ENCODE measurements at places on chromosomes 16 and 17.

GRCh38 chr16:20001856-20002707 is 71.6 kb downstream of the GPR139 start:
- no peak for DNase-seq

DNA sequence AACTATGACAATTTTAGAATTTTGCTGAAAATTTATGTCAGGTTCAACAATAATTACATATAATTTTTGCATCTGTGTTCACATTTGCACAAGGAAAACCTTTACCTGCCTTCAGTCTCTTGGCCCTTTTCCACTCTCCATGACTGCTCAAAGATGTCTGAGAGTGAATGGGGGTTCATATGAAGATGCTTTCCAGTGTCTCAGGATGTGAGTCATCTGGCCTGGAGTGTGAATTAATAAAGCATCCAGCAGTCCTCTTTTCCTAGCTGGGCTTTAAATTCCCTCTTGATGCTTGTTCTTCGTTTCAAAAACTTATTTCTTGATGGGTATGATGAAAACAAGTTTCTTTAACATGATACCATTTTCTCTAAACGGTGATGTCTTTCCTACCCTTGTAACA is 99.9 kb downstream of the CDK5R1 start:
- no peak for DNase-seq

- DNase-seq = no peak
These were observed 98.3 kb downstream of the CHD9 start for GRCh38 chr16:53153130-53153529.

- DNase-seq = no peak
These were observed 26.3 kb downstream of the MPG start for GRCh38 chr16:104355-104754.

DNA sequence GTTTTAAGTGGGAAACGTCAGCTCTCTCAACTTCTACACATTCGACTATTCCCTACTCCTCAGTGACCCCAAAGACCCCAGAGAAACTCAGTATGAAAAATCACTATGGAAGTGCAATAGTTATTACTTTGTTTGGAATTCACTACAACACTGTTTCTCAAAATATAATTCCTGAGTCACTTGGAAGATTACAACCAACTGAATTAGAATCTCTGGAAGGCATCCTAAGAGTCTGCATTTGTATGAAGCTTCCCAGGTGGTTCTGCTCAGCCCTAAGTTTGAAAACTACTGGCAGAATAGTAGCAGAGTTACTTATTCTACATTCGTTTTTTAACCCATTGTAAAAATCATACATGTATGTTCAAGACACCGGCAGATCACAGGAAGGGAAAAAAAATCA is 525.6 kb downstream of the MAF start:
- no peak for DNase-seq

- DNase-seq = no peak
These were observed 116.2 kb upstream of the SDK2 start for GRCh38 chr17:73760439-73760758.

- DNase-seq = no peak
These were observed 190.2 kb upstream of the GSE1 start for GRCh38 chr16:85422632-85423550.

DNA sequence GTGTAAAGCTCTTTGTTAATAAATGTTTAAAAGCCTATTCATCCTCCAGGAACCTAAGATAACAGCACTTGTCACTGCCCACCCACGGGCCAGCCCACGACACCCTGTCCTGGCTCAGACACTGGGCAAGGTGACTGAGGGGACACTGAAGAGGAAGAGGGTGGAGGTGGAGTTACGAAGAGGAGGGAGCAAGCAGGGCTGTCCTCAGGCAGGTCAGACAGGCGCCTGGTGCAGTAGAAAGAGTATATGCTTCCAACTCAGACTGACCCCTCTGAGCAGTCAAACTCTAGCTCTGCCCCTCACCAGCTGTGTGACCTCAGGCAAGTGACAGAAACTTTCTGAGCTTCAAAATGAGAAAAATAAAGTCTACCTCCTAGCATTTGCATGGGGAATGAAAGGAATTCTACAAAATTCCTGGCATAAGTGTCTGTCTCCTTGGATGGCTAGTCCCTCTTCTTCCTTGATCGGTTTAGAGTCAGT is 22.8 kb downstream of the TEX2 start:
- DNase-seq = no peak

DNA sequence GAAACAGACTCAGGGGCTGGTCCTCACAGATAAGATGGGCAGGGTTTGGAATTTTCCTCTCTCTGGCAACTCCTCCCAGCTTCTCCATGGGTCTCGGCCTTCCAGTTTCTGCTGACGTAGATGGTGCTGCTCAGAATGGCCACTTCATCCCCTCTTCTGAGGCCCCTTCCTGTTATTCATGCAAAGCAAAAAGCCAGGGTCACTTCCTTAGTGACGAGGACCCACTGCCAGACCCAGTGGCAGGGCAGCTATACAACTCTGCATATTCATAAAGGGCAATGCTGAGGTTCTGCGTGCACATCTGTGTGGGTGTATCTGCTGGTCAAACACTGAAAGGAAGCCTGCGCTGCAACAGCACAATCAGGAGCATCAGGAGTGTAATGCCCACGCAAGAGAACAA is 108.8 kb downstream of the WSCD1 start:
- DNase-seq = no peak

DNA sequence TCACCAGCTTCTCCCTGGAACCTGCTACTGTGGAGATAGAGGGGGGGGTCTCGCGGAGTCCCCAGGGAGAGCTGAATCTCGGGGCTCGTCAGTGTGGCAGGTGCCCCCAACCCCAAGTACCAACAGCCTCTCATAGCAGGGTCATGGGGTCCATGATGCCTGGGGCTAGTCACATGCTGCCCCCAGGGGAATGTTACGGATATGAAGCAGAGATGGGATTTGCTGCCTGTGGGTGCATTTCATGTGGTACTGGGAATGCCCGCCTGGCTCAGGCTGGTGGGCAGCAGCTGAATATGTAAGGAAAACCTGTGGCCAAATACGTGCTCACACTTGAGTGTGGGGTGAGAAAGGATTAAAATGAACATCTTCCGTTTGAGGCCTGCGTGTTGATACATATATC is 49.4 kb downstream of the MEAK7 start:
- no peak for DNase-seq

- no peak for DNase-seq
These were observed 88.0 kb downstream of the STXBP4 start for GRCh38 chr17:55056526-55056925.

DNA sequence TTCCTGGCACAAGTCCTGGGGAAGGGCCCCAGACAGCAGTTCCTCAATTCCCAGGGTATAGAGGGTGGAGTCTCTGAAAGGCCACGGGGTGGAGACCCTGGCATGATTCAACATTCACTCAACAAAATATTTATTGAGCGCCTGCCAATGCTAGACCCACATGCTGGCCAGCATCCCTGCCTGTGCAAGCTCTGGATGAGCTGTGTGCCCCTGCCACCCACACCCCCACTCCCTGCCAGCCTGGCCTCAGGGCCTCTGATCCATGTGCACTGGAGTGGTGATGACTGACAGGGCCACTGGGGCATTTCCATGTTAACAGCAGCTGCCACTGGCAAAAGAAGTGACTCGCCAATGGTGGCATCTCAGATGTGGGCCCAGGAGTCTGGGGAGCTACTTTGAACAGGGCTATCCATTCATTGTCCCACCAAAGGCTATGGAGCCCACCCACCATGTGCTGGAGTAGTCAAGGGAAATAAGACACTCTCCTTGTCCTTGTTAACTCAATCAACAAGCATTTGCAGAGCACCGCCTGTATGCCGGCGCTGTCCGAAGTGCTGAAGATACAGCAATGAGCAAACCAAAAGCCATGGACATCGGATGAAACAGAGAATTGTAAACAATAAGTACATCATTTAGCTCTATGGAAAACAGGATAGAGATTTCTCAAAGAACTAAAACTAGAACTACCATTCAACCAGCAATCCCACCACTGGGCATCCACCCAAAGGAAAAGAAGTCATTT is 3.0 kb upstream of the PRSS22 start:
- no peak for DNase-seq

- no peak for DNase-seq
These were observed 5.2 kb upstream of the GRIN2C start for GRCh38 chr17:74864866-74865395.

GRCh38 chr17:70072546-70073309 is 2.3 kb upstream of the KCNJ16 start:
- DNase-seq = no peak

DNA sequence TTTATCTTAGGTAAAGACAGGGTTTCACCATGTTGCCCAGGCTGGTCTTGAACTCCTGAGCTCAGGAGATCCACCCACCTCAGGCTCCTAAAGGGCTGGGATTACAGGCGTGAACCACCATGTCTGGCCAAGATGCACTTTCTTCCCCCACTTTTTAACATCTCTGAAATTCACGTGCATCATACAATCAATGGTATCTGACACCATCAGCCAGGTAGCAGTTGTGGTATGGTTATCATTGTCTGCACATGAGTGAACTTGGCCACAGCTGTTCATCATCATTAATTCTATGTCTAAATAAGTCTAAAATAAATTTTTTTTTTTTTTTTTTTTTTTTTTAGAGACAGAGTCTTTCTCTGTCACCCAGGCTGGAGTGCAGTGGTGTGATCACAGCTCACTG is 34.2 kb upstream of the MYLK3 start:
- no peak for DNase-seq

DNA sequence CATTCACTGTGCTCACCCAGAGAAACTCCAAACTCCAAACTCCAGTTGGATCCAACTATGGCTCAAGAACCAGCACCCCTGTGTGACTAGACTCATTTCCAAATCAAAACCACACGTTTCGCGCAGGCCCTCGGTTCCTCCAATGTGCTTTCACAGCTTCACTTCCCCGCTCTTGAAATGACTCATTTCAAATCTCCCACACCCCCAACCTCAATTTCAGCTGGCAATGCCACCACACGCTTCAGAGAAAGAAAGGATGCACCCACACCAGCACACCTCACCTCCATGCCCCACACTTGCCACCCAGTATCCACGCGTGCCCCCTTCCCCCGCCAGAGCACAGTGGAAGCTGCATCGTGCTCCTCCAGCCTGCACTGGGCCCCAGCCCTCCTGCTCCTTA is 9.0 kb downstream of the TMEM92 start:
- DNase-seq = no peak

- DNase-seq = no peak
These were observed 7.0 kb upstream of the GOT2 start for GRCh38 chr16:58741166-58741565.

DNA sequence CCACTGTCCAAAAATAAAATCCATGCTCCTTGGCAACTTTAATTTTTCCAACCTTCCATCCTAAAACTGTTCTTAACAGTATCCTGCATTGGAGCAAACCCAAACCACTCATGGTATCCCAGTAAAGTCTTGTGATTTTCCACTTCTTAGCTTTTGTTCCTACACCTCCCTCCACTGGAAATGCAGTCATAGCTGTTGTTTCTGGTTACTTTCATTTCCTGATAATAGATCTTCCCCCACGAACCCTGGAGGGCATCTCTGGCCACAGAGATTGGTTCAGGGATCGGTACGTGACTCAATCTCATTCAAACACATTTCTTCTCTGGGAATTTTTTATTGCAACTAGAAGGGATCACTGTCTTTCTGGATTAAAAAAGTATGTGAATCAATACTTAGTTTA is 276.0 kb downstream of the GRIN2A start:
- no peak for DNase-seq

DNA sequence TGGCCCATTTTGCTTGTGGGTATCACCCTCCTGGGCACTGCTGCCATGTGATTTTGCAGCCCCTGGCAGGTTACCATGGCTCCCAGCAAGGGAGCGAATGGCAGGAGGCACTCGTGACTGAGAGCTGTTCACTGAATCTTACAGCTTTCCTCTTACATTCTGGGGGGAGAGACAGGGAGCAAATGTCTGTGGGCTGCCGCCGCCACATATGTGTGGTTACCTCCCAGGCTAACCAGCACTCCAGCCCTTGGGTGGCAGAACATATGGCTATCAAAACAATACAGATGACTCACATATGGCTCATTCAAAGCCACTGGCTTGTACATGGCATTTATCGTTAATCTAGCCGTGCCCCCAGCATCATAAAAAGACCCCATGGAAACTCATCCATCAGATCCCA is 19.8 kb downstream of the GTF3C1 start:
- DNase-seq = peak; percentile 58

DNA sequence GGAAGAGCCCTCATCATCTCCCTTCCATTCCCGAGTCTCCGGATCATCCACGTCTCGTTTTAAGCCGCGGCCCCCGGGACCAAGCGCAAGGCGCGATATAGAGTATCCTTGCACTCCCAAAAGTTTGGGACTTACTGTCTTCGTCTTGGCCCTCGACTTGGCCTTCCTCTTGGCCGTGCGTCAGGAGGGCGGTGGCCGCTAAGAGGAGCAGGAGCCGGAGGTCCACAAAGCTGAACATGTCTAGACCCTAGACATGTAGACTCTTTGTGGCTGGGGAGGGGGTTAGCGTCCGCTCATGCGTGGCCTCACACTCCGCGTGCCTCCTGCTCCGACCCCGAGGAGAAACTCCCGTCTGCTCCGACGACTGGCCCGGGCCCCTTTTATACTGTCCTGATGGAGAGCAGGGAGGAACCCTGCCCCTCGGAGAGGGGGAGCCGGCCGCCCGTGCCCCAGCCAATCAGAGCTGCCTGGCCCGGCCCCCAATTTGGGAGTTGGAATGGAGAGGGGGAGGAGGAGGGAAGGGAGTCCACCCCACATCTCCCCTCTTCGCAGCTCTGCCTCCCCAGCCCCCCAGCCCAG is at the start of gene COL1A1:
TSS of gene COL1A1 (minus strand) at position 356 of the 579 bp plus-strand sequence. CDS start at position 238, 118 bp downstream.
- no peak for DNase-seq

DNA sequence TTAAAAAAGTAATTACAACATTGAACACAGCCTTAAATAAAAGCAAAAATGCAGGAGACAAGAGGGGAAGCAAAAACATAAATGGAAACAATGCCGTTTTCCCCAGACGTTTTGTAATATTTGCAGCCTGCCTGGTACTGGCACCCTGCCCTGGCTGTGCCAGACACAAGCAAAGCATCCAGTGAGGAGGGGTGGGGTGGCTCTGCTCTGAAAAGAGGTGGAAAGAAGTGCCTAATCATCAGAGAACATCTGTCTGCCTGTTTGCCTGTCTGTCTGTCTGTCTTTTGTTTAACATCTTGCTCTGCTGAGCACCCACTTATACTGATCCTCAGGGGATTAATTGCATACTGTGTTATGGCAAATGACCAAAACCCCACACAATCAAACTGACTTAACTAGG is 62.7 kb downstream of the C16orf82 start:
- no peak for DNase-seq

- no peak for DNase-seq
These were observed 191.0 kb downstream of the PRKCA start for GRCh38 chr17:66493283-66494019.

- no peak for DNase-seq
These were observed 135.8 kb downstream of the TRIM37 start for GRCh38 chr17:58970609-58971450.

All from AG04449 (cell line).